ENCODE measurements at places on chromosomes 2 and 18.

GRCh38 chr2:24418166-24418841, 58.0 kb upstream of the ITSN2 start:
- DNase-seq, result no peak

DNA sequence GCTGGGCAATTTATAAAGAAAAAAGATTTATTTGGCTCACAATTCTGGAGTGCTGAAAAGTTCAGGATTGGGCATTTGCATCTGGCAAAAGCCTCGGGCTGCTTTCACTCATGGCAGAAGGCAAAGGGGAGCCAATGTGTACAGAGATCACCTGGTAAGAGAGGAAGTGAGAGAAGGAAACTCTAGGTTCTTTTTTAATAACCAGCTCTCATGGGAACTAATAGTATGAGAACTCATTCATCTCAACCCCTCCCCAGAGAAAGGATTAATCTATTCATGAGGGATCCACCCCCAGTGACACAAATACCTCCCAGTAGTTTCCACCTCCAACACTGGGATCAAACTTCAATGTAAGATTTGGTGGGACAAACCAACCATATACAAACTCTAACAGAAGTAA, 129.0 kb downstream of the EVA1A start:
- no peak for DNase-seq

- DNase-seq, result no peak
These were observed 112.5 kb upstream of the SLC38A11 start for GRCh38 chr2:165067643-165068486.

DNA sequence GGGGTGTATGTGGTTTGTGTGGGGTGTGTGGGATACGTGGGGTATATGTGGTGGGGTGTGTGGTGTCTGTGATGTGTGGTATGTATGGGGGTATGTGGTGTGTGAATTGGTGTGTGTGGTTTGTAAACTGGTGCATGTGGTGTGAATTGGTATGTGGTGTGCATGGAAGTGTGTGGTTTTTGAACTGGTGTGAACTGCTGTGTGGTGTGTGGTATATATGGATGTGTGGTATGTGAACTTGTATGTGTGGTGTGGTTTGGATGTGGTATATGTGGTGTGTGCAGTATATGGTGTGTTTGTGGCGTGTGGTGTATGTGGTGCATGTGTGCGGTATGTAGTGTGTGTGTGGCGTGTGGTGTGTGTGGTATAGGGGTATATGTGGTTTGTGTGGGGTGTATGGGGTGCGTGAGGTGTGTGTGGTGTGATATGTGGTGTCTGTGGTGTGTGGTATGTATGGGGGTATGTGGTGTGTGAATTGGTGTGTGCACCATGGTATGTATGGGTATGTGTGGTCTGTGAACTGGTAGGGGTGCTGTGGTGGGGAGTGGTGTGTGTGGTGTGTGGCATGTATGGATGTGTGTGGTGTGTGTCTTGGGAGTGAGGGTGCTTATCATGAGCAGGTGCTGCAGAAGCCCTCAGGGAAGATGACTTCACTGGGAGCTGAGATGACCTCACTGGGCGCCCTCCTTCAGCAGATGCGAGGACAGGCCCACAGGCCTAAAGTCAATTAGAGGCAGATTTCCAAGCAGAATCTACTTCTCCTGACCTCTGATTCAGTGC, 209.6 kb upstream of the TNP1 start:
- no peak for DNase-seq

- no peak for DNase-seq
These were observed 3.3 kb downstream of the SLC8A1 start for GRCh38 chr2:40448476-40449079.

Data from stimulated activated CD4-positive, alpha-beta T cell treated with anti-CD3 and anti-CD28 coated beads, TNF-alpha, amount 100 ng/mL, for 1 hour (primary cell).